ENCODE measurements at places on chromosomes 2 and 18. TPM values are rescaled to one million over a fixed set of nuclear protein-coding genes. Genes with fewer than 3 reads are reported as not detected.

The TMEM178A gene
- total RNA-seq = 0.25 TPM

DNA sequence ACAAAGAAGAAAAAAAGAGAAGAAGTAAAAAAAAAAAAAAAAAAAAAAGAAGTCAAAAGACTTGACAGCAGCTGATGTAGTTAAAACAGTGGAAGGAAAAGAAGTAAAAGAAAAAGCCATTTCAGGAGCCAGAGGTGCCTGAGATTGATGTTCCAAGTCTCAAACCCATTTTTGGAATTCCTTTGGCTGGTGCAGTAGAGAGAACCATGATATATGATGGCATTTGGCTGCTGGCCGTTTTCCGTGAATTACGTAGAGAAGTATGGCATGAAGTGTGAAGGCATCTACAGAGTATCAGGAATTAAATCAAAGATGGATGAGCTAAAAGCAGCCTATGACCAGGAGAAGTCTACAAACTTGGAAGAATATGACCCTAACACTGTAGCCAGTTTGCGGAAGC, 7.6 kb upstream of the CHST10 start:
- DNase-seq = no peak

The FAM237A gene
- not detected for total RNA-seq

DNA sequence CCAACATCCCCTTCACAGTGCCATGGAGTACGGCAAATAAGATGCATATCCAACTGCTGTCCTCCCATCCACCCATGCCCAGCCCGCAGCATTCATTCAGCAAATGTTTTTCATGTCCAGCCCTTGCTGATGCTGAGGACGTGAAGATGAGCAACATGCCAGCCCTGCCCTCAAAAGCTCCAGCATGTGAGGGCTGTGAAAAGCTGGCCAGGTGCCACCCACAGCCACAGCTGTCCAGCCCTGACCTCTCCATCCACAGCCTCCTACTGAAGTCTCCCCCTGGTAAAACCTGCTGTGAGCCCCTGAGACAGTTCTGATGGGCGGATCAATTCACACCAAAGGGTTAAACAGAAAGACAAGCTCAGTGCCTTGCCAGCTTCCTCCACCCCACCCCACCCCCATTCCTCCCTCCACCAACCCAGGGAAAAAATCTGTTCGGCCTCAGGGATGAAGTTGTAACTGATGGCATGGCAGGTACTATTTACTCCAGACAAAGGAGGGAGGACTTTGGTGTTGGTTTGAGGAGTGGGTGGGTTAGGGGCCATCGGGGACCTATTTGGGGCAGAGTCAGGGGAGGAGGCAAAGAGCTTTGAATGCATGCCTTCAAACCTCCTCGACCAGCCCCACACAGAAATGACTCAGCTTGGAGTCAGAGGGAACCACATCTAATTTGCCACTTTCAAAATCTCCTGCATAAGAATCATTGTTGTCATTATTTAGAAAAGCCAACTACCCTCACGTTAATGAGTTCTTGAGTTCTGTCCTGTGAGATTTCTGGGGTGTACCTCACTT, 4.3 kb downstream of the ZBTB7C start:
- DNase-seq = no peak

DNA sequence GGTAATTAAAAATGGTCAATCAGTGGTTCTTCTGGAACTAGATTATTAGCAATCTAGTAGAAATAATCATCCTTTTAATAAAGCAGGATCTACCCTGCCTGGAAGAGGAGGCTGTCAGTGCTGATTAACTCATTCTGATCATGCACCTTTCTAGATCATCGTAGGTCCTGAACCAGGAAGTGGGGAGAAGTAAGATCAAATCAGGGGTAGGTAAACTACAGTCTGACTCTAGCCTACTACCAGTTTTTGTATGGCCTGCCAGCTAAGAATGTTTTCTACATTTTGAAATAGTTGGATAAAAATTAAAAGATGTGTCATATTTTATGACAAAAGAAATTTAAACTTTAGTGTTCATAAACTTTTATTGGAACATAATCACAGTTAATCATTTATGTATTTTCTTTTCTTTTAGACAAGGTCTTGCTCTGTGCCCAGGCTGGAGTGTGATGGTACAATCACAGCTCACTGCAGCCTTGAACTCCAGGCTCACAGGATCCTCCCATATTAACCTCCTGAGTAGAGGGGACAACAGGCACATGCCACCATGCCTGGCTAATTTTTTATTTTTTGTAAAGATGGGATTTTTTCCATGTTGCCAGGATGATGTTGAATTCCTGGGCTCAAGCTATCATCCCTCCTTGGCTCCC, 36.1 kb downstream of the C18orf54 start:
- no peak for DNase-seq

DNA sequence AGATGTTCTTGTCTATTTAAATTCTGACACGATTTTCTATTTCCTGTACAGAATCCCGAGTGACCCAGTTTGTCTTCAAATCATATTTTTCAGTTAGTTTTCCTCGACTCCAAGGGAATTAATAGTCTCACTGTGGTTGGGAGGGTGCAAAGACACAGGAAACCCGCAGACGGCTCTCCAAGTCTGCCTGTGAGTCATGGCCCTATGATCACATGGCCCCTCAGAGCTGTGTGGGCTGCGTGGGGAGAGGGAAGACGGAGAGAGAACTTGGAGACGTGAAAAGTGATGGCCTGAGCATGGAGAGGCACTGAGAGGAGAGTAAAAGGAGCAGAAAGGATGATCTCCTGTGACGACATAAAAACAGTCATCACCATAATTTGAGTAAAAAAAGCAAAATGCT, 989.9 kb downstream of the DCDC2C start:
- DNase-seq = no peak

DNA sequence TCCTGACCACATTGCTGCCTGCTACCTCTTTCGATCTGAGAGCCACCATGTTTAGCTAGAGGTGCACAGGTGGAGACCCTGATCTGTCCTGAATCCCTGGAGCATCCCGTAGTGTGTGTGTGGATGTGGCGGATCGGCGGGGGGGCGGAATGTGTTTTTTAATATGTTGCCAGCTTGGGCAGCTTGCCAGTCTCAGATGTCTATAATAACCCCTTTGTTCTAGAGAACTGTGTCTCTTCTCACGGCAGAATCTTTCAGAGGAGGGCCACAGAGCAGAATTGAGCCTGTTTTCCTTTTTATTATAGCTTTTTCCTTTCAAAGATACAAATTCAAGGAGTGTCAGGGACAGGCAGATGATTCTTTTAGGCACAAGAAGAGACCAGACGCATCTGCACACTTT, 934.1 kb upstream of the KLHL29 start:
- no peak for DNase-seq

DNA sequence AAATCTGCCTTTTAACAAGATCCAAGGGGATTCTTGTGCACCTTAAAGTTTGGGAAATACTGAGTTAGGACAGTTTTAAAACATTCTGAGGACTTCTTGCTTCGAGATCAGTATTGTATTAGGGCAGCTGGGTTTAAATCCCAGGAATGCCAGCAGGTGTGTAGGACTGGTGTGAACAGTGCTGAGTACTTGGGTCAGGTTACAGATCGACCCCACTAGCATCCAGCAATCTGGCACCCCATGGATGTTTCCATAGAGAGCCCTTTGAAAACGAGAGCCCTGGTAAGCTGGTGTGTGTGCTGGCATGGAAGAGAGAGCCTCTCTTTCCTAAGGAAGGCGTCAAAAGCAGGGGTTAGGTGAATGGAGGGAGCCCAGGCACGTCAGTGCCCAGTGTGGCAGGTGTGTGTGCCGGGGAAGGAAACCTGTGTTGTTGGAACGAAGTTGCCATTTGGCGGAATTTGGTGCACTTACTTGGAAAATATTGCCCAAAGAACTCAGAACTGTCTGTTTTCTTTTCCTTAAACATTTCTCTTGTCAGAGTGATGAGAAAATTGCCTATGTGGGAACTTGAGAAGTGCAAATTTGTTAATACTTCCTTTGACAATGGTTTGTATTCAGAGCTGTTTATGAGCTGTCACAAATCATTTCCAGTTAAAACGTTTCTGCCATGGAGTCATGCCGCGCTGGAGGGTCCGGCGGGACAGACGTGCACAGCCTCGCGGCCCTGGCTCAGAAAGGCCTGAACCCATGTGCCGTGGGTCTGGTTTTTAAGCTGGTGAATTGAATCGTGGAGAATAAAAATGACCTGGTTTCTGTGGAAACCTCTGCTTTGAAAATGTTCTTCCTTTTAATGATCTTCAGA, 38.1 kb downstream of the LDLRAD4 start:
- DNase-seq = no peak

DNA sequence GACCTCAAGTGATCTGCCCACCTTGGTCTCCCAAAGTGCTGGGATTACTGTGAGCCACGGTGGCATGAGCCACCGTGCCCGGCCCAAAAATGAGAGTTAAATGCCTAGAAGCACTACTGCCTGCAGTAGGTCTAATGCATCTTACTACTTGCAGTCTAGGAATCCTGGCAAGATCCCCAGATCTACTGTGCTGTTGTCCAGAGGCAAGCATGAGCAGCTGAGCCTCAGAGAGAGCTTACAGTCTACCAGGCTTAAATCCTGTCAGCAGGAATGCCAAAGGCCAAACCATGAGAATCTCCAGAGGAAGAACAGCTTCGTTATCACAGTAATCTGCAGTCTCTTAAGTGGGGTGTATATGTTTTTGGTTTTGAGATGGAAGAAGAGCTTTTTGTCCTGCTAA, 54.4 kb downstream of the XRCC5 start:
- no peak for DNase-seq

DNA sequence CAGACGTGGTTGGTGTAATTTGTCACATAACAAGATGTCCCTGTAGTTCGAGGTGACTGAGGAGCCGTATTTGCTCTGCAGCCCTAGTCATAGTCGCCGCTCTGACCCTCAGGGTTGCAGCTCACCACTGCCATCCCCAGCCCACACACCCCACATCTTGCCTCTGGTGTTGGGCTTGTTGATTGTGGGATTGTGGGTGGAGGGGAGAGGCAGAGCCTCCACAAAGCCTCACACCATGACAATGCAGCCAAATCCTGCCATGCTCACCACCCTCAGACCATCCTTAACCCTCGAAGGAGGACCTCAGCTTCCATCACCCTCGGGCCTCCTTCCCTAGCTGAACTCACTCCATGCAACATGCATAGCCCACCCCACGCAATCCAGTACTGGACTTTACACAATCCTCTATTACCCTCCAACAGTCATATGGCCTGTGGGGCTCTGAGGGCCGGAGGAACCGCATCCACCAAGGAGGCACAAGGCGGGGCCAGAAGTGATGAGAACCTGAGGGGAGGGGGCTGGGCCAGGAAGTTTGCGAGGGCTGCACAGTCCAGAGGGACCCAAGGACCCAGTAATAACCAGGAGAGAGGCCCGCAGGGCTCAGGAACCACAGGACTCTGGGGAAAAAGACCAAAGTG, 11.6 kb downstream of the PKDCC start:
- DNase-seq = no peak

- DNase-seq = no peak
These were observed 99.1 kb downstream of the ALPK2 start for GRCh38 chr18:58529714-58530354.

DNA sequence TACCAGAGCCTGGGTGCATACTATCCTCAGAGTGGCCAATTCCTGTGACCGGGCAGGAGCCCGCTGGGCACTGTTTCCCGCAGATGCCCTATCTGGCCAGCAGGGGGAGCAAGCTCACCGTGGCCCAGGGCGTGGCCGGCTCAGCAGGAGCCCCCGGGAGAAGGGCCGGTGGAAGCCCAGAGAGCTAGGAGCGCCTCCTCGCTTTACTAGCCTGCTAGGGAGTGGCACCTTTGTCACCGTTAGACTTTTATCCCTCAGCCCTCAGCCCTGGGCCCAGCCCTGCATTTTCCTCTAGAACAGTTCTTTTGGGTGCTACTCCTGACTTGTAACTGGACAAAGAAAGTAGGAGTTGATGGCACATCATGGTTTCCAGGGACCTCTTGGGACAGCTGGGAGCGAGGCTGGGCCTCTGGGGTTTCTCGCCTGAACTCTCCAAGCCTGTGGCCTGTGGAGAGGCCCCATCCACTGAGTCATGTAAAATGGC, 24.0 kb downstream of the TMEM177 start:
- DNase-seq = peak; percentile 75

DNA sequence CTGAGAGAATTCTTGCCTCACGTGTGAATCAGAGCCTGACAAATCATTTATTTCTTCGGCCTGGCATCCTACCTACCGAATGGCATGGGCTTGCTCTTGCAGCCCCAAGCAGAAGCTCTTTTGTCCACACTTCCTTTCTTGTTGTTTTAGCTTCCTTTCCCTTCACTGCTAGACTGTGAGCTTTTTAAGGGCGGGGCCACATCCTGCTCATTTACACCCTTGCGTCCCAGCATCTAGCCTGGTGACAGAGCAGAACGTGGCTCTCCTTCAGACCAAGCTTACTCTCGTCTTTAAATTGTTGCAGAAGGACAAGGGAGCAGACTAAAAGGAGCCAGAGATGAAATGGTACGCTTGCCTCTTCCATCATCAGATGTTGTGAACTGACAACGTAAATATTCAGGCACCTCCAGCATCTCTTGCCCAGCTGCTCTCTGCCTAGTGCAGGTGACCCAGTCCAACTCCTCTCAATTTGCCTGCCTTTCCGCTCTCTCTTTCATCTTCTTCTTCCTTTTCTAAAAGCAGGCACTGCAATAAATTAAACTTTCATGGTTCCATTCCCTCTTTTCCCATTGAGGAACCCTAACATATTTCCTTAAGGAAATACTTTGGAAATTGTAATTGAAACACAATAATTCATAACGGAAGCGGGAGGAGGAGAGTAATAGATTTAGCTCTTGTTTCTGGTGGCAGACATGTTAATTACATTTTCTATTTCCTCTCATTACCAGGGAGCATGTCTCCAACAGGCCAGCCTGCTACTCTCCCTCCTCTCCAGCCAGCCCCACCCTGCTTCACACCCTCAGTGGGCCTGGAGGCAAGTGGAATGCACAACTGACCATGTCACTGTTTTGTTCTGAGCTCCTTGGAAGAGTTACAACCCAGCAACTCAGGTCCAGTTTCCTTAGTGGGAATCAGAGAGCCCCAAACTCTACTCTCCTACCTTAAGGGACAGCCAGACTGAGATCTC, 228.1 kb upstream of the TRIB2 start:
- no peak for DNase-seq

GRCh38 chr2:75574106-75574505, 13.4 kb upstream of the EVA1A start:
- no peak for DNase-seq

DNA sequence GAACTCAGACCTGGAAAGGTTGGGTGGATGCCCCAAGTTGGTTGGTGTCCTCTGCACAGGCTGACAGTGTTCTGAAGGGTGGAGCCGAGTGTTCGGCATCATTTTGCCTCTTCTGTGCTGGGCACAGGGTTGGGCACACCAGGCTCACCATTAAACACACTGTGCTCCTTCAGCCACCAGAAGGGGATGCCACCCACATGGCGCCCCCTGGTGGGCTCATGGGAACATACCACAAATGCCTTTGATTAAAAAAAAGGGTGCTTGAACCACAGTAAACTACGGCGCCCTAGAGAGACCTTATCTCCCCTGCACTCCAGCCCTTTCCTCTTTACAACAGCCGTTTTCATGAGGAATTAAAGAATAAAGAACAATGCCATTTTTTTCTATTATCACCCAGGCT, 89.4 kb downstream of the CELF4 start:
- no peak for DNase-seq

Data from right lobe of liver (tissue), 6 donors.